T follicular helper cell (primary cell): ENCODE measurements at places on chromosomes 2 and 18.

DNA sequence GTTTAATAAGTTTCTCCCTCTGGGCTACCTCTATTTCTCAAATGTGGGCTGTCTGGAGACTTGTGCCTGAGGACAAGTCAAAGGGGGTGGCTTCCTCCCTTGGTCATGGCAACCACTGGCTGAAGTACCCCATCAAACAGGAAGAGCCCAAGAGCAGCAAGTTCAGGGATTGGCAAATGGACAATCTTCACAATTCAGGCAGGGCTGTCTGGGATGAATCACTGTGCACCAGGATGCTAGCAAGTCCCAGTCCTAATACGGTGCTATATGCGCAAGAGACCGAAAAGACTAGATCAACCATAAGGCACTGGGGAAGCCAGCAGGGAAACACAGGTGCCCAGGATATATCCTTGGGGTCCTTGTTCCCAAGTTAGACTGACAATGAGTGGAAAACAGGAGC, 75.5 kb downstream of the ANTXR1 start:
- DNase-seq = no peak

DNA sequence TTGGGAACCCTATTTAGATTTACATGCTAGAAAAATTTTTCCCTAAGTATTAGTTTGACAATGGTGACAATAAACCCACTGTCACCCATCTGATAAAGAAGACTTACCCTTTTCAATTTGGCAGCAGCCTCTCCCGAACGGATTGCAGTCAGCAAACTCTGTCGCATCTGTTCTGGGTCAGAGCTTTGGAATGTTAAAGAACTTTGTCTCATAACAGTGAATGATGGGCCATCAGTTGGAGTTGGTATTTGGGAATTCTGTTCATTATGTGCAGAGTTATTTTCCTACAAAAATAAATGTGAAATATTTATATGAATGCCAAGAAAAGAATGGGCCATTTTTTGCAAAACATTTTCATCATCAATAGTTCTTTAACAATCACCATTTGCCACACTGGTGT, 70.8 kb upstream of the GRB14 start:
- no peak for DNase-seq

DNA sequence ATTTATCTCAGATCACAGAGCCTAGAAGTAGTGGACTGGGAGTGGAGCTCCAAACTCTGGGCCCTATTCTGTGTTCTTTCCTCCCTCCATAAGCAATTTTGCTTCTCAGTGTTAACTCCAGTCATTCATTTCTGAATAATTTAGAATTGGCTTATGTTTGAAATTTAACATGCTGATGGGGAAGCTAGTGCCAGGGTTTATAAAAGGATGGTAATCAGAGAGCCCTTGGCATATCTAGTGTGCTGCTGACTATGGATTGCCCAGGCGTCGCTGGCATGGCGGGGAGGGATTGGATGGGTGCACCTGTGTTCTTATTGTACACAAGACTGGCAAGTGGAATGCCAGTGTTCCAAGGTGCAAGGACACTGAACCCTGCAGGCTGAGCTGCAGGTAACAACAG, 177.1 kb downstream of the ACOXL start:
- no peak for DNase-seq

DNA sequence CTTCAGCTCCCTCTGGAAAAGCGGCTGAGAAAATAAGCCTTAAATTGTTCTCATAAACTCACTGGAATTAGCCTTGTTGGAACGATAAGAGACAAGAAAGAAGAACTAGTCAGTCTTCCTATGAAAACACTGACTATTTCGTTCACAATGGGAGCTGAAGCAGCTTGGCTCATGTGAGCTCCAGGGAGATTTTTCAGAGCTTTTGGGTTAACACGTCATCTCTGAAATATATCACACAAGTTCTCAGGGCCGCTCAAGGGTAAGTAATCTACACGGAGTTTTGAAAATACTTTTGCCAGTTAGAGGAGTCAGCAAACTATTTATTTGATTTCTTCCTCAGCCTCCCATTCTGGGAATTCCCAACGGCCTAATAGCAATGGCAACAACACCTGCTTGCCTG, 316.2 kb upstream of the MGAT5 start:
- DNase-seq = no peak

DNA sequence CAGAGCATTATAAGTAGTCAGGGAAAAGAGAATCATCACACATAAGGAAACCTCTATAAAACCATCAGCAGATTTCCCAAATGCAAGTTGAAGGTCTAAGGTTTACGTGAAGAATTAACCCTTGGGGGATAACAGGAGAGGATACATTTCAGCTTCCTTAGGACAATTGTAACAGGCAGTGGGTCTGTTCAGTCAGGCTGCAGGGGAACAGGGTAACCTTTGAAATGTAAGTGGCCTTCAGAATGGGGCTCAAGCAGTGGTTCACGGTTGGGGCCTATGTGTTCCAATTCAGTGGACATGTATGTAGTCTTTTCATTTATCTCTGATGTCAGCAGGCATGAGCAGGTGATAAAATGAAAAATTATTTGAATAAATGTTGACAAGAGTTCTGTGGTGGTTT, 139.3 kb downstream of the EML6 start:
- DNase-seq = no peak

GRCh38 chr2:128774320-128775216, 455.9 kb upstream of the HS6ST1 start:
- DNase-seq = no peak

DNA sequence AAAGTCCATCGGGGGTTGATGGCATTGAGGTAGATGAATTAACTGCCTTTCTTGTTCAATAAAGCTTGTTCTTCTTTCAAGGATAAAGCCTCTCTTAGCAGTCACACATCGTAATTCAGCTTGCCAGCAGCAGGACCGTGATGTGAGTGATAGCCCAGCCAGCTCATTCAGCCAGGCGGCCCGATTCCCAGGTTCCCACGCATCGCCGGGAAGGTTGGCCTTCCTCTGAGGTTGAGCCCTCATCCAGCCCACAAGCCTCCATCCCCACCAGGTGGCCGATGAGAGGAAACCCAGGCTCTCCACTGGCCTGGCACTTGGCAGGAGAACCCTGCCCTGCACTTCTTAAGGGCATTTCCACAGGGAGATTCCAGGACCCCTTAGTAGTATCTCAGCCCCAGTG, 4.7 kb downstream of the AGAP1 start:
- DNase-seq = no peak

GRCh38 chr2:191189112-191189635, 38.4 kb upstream of the STAT4 start:
- DNase-seq = no peak

GRCh38 chr18:36153203-36153602, 23.5 kb downstream of the ELP2 start:
- no peak for DNase-seq

- no peak for DNase-seq
Observed at GRCh38 chr2:27081984-27082772, 3.8 kb downstream of the EMILIN1 start.

- no peak for DNase-seq
Observed at GRCh38 chr2:128786741-128787478, 468.2 kb upstream of the HS6ST1 start.

- DNase-seq = no peak
Observed at GRCh38 chr2:52473526-52473925, 1294.1 kb upstream of the CHAC2 start.

GRCh38 chr2:219551441-219552381, 7.9 kb downstream of the TMEM198 start:
- no peak for DNase-seq

DNA sequence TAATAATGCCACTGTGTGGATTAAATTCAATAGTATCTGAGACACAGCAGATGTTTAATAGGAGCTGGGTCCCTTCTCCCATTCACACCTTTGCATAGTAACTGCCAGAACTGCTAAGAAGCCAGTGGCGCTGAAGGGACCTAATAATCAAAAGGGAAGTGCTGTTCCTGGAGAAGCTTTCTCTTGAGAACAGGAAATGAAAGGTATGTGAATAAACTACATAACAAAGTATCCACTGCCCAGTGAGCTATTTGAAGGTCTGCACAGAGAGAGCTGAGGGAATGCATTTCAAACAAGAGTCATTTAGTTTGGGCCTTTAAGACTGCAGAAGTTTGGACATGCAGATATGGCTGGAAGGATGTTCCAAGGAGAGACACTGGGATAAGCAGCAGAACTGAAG, 56.1 kb upstream of the KIDINS220 start:
- no peak for DNase-seq

DNA sequence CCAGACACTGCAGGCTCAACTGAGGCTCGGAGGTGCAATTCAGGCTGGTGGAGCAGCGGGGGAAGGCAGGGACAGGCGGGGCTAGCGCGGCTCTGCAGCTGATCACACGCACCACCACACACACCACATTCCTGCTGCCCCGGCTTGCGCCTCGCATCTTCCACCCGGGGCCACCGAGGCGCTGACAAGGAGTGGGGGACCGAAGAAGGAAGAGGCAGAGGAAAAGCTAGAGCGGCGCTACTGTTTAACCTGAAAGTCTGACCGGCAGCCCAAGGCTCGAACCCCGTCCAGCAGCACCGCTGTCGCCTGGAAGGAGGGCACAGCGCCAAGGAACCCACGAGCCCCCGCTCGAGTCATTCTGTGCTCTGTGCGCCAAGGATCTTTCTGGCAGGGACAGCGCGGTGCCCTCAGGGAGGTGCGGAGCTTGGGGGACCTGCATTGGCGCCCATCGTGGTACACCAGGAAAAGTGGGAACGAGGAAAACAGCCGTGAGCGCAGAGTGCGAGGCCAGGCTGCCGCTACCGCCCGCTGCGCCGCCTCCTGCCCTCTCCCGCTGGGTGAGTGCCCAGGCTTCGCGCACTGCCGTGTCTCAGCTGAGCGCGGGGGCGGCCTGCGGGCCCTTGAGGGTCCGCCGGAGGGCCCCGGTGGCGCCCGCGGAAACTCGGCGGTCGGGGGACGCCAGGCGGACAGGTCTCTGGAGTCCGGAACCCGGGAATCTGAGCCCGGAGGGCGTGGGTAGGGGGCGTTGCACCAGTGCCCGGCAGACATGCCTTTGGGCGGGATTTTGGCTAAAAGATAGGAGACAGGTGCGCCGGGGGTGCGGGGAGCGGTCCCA, 860 bp upstream of the KCNJ3 start:
- DNase-seq = no peak

DNA sequence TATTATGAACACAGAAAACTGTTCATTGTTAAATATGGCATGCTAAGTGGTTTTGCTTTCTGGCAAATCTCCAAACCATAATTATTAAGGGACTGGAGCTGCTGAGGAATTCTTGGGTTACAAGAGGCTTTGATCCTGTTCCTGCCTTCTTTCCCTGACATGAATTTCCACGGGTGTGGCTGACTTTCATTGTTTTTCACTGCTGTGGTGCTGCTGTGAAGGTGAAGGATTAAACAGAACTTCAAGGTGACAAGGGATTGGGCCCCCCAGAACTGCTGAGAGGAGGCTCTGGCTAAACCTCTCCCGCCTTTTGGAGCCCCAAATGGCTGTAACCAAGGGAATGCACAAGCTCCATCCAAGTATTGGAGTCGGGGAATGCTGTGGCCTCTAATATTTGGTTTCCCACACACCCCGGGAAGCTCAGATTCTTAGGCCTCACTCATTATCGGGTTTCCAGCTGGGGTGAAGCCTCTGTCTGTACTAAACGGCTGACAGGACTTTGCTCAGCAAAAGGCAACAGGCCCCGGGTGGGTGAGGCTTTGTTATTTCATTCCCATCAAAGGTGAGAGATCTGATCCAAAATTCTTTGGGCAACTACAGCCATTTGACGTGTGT, 29.0 kb upstream of the ZFP36L2 start:
- DNase-seq = no peak

GRCh38 chr2:71483246-71483645, 29.9 kb downstream of the DYSF start:
- DNase-seq = no peak

DNA sequence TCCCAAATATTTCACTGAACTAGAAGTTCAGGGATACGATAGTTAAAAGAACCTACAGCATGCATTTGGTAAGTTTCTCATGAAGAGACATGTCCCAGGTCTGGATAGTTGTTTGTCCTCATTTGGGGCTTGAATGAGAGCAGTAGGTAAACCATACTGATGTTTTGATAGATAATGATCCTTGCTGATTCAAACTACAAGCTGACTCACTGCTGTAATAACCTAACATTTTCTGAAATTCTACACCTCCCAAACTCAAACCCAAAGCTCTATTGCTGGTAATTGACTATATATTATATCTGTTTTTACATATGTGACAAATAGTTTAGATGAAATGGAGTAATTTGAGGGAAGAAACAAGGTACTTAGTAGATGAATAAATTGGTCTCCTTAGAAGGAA, 154.1 kb upstream of the BOD1L2 start:
- DNase-seq = no peak

DNA sequence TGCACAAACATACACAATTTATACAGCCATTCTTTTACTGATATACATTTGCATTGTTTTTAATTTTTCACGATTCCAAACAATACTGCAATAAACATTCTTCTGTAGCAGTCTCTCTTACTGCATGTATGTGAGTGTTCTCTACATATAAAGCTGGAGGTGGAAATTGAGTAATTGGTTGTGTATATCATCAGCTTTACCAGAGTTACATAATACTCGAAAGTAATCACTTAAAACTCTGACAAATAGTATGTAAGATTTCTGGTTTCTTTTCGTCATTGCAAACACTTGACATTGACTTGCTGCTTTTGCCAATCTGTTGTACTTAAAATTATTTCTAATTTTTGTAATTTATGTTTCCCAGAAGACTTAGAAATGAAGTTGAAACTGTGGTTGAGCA, 110.2 kb downstream of the TDRD15 start:
- no peak for DNase-seq

DNA sequence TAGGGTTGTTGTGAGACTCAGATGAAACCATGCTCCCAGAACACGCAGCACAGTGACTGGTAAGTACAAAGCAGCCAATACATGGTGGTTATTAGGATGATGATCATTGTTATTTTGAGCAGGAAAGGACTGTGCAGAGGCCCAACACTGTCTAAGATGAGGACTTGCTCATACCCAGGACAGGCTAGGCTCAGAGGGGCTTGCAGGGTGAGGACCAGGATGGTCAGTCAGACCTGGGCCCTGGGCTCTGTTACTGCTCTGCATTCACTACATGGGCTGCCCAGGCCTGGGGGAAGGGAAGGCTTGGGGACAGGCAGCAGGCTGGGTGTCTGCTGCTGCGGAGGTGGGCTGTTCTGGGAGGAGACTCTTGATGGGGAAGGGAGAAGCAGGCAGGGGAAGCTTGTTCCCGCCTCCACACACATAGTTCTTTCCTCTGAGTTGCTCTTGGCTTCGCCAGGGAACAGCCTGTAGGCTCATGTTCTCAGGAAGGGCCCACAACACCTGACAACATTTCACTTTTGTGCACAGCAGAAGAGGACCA, 17.5 kb downstream of the CAPN13 start:
- DNase-seq = no peak

DNA sequence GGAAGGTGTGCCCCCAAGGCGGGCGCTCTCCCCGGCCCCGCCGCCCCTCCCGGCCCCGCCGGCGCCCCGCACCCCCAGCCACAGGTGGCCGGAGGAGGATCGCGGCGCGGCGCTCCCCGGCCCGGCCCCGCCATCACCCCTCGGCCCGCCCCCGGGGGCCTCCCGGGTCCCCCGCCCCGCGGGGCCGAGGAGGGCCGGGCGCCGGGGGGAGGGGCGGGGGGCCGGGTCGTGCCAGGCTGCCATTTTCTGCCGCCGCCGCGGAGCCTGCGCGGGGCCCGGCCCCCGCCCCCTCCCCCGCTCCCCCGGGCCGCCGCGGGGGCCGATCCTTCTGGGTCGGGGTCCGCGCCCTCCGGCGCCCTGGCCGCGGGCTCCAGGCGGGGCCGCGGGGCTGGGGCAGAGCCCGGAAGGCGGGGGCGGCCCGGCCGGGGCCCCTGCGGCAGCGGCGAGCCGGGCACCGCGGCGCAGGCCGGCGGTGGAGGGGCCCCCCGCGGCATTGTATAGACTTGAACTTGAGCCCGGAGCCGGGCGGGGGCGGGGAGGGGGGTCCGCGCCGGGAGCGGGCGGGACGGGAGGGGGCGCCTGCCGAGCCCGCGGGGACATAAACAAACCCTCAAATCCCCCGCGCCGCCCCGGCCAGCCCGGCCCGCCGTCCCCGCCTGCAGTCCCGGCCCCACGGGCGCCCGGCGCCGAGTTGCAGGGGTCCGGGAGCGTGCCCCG, 556 bp downstream of the DNMT3A start:
- no peak for DNase-seq
